ENCODE measurements at places on chromosomes 12 and 14. TPM values are rescaled to one million over a fixed set of nuclear protein-coding genes. Genes with fewer than 3 reads are reported as not detected.

GRCh38 chr12:99513066-99513465, 134.5 kb upstream of the GARIN6 start:
- no peak for DNase-seq

GRCh38 chr12:92295523-92295922, 149.9 kb upstream of the BTG1 start:
- DNase-seq, result peak; percentile 79

DNA sequence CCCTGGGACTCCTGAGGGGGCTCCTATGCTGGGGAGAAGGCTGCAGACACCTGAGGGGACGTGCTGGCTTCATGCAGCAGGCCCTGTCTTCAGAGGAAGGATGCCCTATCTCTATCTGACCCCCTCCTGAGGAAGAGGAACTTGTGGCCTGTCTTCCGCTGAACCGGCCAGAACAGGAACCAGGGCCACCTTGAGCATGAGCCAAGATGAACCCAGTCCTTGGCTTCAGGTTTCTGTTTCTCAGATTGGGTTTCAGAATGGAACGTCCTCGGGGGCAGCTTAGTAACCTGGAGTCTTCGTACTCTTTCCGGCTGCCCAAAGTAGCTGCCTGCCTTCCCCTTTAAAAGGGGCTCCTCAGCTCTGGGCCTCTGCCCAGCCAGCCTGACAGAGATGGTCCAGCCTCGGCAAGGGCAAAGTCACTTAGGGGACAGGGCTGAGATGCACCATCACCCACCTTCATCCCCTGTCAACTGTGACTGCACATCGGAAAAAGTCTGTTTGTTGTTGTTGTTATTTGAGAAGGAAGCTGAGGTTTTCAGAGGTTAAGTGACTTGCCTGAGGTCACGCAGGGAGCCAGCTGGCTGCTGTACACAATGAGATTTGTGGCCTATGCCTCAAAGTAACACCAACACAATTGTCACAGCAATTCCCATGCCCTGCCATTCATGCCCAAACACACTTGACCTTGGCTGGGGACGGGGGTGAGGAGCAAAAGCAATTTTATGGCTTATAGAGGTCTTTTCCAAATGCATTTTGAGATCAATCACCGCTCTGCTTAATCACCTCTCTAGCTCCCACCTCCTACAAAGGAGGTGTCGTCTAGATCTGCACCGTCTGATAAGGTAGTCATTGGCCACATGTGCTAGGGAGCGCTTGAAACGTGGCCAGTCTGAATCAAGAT, 13.4 kb downstream of the ASB2 start:
- DNase-seq, result peak; percentile 74

DNA sequence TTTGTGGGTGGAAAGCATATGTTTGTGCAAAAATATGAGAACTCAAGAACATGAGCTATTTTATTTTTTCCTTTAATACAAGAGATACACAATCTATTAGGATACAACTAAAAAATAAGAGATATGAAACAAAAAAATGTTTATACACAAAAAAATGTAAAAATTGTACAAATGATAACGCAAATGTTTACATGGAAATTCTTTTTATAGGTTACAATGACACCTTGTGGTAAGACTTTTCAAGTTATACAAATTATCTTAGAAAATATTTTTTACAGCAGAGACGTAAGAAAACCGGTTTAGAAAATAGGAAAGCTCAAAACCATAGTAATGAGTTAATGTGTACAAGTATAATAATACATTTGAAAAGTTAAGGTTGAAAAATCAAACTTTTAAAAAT, 25.5 kb downstream of the CEP83 start:
- peak; percentile 11 for DNase-seq

DNA sequence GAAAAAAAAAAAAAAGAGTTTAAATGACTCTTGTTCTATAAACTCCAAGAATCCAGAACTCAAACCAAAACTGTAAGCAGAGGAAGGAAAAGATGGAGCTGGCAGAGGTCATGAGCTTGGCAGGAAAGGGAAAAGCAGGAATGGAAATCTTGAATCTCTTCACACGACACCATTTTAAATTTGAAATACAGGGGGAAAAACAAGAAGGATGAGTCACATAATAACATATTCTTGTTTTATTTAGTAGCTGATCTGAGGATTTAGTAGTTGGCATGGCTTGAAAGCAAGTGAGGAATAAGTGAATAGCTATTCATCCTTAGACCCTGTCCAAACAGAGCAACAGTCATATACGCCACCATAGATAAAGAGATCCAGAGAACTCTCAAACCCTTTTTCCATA, 35.0 kb downstream of the EPS8 start:
- DNase-seq, result peak; percentile 65

GRCh38 chr14:99716091-99716849, 32.2 kb downstream of the CYP46A1 start:
- DNase-seq, result no peak

DNA sequence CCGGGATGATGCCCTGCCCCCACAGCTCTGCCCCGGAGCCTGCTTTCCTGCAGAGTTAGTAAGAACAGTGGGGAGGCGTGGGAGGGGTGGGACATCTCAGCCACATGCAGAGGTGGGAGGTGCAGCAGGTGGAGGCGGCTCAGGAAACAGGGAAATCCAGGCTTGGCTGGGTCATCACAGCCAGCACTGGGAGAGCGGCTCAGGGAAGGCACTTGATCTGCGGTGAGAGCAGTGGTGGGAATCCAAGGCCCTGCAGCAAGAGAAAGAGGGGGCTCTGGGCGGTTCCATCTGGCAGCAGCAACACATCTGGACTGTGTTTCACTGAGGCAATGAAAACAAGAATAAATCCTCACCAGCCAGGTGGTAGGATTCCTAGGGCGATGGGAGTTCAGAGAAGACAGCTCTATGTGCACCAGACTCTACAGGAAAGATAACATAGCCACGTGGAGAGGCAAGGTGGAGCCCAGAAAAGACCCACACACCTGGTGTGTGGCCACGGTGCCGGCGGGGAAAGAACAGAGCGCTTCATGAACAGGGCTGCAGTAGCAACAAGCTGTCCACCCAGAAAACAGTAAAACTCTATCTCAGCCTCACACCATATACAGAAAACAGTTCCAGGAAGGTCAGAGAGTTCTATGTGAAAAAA, 57.6 kb downstream of the CCDC85C start:
- no peak for DNase-seq

DNA sequence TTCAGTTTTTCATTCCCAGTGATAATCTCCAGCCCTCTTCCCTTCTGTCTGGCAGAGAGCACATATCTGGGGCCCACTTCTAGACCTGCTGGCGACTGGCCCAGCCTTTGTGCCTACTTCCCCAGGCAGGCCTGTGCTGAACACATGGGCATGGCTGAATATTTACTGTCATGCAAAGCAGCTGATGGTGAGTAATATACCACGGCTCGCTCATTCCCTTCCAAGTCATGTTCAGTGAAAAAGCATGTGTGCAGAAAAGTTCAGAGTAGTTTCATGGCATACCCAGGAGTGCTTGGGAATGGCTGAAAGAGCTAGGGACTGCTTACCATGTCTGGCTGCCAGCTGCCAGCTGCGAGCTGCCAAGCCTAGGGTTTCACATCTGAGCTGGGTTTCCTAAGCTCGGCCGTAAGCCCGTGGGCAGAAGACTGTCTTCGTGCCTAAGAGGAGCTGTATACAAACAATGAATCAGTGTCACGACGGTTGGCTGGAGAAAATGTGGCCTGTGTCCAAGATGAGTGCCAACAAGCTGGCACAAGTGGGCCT, 179.9 kb upstream of the PELI2 start:
- peak; percentile 19 for DNase-seq

- DNase-seq, result no peak
These were observed 19.7 kb upstream of the DIABLO start for GRCh38 chr12:122245553-122245952.

GRCh38 chr12:51636581-51636980, 45.5 kb downstream of the SCN8A start:
- peak; percentile 39 for DNase-seq

GRCh38 chr14:61724133-61724532, 28.8 kb downstream of the HIF1A start:
- no peak for DNase-seq

GRCh38 chr14:55141825-55142224, 12.8 kb downstream of the LGALS3 start:
- no peak for DNase-seq

- no peak for DNase-seq
These were observed 57.6 kb upstream of the STRN3 start for GRCh38 chr14:31083781-31084180.

GRCh38 chr12:31105668-31106067, 32.0 kb downstream of the DDX11 start:
- no peak for DNase-seq

- no peak for DNase-seq
These were observed 193.9 kb downstream of the FUT8 start for GRCh38 chr14:65606460-65606859.

DNA sequence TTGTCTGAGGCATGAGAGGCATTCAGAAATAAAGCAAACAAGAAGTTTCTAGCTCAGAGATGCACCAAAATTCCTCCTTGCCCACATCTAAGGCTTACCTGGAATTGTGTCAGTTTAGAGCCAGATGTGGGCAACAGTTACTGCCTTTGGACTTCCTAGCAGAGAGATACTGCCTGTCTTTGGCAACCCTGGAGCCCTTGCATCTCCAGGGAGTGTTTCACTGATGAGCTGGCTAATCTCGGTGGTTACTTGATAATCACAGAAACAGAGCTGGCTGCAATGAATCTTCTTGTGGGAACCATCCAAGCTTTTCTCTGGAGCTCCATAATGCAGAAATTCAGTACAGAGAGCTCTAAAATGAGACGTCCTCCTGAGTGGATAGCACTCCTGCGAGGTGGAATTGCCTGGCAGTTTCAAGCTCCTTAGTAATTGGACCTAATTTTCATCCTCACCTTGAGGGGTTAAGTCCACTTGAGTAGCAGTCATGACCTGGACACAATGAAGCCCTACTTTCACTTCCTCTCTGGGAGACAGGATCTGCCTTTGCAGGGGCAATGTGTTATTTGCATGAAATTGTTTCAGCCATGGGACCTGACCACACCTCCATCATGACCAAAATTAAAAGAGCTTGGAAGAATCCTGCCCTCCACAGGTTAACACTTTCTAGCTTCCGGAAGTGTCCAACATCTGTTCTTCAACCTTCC, 108.8 kb upstream of the ARHGAP5 start:
- DNase-seq, result peak; percentile 45

GRCh38 chr12:14268120-14268515, 97.4 kb upstream of the ATF7IP start:
- DNase-seq, result no peak

- DNase-seq, result no peak
These were observed 93.1 kb downstream of the SLC5A8 start for GRCh38 chr12:101116911-101117310.

DNA sequence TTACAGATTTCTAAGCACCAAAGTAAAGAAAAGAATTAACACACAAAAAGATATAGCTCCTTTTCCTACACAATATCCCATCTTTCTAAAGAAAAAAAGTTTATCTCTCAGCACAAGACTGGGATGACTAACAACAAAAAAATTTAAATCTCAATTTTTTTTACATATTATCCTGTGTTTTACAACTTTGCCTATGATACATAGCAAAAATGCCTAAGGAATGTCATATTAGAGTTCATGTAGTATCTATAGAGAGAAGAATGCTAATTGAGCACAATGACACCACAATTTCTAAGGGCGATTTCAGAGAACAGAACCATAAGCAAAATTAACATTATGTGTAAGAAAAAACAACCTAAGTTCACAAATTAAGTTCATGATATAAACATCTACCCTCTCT, 16.3 kb downstream of the C2CD5 start:
- DNase-seq, result peak; percentile 80

DNA sequence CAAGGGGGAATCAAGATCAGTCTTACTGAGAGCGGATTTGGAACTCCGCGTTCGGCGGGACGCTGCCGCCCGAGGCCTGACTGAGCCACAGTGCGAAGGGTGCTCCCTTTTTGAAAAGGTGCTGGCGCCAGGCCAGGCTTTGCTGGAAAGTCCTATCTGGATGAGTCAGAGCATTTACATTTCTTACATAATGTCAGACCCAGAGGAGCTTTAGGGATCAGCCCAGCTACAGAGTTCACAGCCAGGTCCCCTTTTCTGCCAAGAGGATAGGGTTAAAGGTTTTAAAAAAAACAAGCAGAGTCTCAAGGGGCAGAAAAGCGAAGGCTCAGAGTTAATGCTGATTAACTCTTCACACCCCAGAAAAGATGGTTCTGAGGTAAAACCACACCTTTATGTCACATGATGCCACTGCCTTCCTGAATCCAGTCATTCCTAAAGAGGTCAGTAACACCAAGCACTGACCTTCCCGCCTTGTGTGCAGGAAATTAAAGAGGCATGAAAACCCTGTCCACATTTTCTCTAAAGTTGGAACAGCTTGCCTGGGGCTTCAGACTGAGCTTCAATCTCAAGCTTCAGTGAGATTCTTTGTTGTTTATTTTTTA, 11.7 kb upstream of the FBXL14 start:
- DNase-seq, result peak; percentile 84

DNA sequence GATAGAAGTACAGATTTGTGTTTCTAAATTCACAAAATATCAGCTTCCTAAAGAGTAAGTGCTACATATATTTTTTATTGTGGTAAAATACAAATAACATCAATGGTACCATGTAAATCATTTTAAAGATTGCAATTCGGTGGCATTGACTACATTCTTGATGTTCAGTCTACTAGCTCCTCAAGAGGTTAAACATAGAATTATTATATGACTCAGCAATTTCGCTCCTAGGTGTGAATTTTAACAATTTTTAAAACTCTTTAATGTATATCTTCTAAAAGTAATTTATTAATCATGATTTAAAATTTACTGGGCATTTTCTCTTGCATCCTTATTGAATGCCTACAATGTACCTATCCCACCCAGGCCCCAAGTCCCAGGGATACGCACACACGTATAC, 29.8 kb upstream of the OAS1 start:
- DNase-seq, result no peak

- DNase-seq, result no peak
These were observed 50.9 kb downstream of the TRAF3 start for GRCh38 chr14:102828151-102828550.

- no peak for DNase-seq
These were observed 435 bp downstream of the FOXM1 start for GRCh38 chr12:2876431-2877046.

SAMD4A gene
- 36.7 TPM for total RNA-seq

KLC1 gene
- total RNA-seq, result 139 TPM

LBHD2 gene
- total RNA-seq, result not detected

PYGL gene
- 70.4 TPM for total RNA-seq

JAG2 gene
- total RNA-seq, result 0.18 TPM

SERPINA9 gene
- total RNA-seq, result under 0.01 TPM

KCNC2 gene
- not detected for total RNA-seq

BDKRB2 gene
- 73.1 TPM for total RNA-seq

RPL10L gene
- not detected for total RNA-seq
